ENCODE measurements at places on chromosomes 11 and 22.

DNA sequence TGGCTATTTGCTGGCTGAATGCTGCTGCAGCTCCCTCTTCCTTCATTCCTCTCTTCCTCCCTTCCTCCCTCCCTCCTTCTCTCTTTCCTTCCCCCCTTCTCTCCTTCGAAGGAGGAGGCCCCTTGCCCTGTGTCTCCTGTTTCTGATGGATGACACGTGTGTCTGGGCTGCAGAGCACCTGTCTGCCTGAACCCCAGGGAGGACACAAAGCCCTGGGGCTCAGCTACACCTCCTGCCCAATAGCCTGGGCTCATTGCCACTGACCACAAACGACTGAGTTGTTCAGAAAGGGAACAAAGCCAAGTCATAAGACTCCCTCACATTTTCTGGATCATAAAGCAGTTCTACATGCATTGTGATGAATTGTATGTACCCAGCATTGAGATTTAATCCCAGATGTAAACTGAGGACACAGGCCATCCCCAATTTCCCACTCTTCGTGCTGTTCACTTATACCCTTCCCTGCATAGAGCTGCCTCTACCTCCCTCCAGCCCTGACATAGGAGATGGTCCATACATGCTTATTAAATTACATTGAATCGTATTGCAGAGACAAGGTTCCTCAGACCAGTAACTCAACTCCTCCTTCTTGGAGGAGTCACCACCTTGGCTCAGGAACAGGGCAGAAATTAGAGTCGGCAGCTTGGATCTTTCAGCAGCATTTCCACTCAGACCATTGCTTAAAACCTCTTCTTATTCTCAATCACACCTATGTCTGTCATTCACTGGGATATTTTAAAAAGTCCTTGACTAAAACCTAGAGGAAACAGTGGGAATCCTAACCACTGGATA lies 1.2 kb downstream of the CSRP3 start:
- DNase-seq = no peak

DNA sequence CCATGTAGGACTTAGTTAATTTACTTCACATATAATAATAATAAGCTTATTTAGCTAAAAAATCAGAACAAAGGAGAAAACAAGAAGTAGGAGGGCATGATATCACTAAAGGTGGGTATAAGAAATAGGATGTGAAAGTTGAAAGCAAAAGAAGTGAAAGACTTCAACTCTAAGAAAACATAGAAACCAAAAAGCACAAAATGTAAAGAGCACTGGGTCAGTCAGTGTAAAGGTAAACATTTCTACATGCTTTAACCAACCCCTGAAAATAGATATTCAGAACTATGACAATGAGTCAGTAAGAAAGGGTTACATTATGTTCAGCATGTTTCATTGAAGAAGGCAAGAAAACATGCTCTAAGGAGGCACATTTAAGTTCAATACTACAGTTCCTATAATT lies 298.8 kb downstream of the SWAP70 start:
- DNase-seq = no peak

GRCh38 chr11:30533445-30533947 lies 52.7 kb downstream of the MPPED2 start:
- DNase-seq = no peak

GRCh38 chr11:12838463-12839123 lies 164.4 kb downstream of the TEAD1 start:
- DNase-seq = no peak
